ENCODE measurements at places on chromosomes 2 and 18.

- DNase-seq, result no peak
Observed at GRCh38 chr18:11047817-11048216, 101.6 kb downstream of the PIEZO2 start.

DNA sequence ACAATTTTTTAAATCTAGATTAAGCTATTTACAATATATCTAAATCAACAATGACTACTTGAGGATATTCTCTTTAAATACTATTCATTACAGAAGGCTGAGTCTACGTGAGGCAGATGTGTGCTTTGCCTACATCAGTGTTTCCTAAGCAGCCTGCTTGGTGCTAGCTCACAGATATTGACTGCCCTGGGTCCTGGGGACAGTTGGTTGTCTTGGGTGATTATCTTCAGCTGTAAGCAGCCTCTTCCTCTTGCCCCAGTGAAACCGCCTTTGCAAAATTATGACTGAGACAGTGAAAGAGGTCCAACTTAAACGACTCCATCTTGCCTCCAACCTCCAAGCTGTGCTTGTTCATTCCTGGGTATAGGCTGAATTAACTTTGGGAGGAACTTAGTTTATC is 39.6 kb upstream of the CCDC88A start:
- no peak for DNase-seq

- no peak for DNase-seq
Observed at GRCh38 chr2:81324046-81324445, 1019.5 kb upstream of the LRRTM1 start.

DNA sequence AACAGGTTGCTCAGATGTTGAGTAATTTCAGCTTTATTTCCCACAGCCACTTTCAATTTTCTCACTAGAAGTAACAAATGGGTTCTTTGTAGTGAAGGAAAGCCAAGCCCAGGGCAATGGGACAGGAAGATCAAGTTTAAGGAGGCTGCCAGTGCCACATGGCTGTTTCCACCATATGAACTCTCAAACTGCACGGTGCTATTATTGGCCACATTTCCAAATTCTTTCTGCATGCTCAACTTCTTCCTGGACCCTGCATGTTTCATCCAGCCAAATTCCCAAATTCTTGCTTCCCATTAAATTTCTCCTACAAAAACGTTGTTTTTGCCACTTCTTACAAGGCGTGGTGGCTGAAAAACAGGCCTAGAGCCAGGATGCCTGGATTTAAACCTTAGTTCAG is 193.3 kb upstream of the SPHKAP start:
- no peak for DNase-seq

DNA sequence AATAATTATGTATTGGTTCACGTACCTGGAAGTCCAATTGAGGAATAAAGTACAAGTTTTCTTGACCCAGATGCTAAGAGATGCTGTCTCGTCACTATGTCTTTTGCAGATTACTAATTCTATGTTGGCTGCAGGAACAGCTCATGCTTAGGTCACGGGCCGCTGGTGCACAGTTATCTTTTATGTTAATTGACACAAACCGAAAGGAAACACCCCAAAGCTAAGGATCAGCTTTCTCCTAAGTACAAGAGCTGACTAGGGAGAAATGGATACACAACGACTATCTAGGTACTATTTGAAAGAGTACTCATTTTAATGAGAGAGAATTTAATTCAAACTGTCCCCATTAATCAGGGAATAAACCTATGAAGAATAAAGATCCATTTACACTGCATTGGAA is 217.7 kb upstream of the SLC35G4 start:
- no peak for DNase-seq

- no peak for DNase-seq
Observed at GRCh38 chr2:134489732-134490384, 228.9 kb downstream of the TMEM163 start.

- DNase-seq, result no peak
Observed at GRCh38 chr18:212780-213179, 54.4 kb downstream of the USP14 start.

GRCh38 chr2:9990736-9991135 is 39.2 kb downstream of the GRHL1 start:
- DNase-seq, result no peak

GRCh38 chr2:176161825-176162626 is 4.9 kb downstream of the HOXD3 start:
- no peak for DNase-seq

GRCh38 chr18:34929336-34929780 is 111.9 kb upstream of the MAPRE2 start:
- no peak for DNase-seq

GRCh38 chr18:58101291-58101794 is 57.3 kb downstream of the NEDD4L start:
- peak; percentile 37 for DNase-seq

DNA sequence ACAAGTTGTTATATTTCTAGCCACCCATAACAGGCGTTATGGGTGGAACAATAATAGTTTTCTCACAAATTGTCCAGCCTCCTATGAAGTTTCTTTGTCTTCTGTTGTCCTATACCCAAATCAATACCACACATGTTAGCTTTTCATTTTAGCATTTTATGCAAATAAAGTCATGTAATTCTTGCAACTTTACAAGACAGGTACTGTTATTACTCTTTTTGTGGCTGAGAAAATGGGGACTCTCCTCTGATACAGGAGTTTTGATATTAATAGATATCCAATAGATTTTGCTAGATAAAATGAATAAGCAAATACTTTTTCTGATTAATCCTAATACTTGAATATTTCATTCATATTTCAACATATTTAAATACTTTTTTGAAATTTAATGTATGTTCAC is 151.0 kb downstream of the PMAIP1 start:
- DNase-seq, result no peak

- DNase-seq, result no peak
Observed at GRCh38 chr2:101307503-101307902, 998 bp downstream of the RNF149 start.

- DNase-seq, result no peak
Observed at GRCh38 chr2:6412533-6413091, 453.1 kb downstream of the CMPK2 start.

DNA sequence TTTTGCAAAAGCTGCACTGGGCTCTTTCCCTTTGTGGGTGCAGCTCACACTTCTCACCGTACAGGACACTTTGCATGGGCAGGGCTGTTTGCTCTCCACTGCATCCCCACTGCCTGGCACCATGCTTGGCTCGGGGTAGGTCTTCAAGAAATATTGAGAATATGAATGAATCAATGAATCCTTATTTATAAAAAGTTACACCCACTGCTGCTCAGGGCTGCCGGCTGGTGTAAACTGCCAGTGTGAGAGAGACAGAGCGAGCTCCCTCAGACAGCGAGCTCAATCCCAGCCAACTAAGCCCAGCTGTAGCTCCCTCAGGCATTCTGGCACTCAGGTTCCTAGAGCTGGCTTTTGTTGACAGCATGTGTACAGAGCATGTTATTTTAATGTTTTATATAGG is 3.4 kb downstream of the TMEM185B start:
- DNase-seq, result no peak

DNA sequence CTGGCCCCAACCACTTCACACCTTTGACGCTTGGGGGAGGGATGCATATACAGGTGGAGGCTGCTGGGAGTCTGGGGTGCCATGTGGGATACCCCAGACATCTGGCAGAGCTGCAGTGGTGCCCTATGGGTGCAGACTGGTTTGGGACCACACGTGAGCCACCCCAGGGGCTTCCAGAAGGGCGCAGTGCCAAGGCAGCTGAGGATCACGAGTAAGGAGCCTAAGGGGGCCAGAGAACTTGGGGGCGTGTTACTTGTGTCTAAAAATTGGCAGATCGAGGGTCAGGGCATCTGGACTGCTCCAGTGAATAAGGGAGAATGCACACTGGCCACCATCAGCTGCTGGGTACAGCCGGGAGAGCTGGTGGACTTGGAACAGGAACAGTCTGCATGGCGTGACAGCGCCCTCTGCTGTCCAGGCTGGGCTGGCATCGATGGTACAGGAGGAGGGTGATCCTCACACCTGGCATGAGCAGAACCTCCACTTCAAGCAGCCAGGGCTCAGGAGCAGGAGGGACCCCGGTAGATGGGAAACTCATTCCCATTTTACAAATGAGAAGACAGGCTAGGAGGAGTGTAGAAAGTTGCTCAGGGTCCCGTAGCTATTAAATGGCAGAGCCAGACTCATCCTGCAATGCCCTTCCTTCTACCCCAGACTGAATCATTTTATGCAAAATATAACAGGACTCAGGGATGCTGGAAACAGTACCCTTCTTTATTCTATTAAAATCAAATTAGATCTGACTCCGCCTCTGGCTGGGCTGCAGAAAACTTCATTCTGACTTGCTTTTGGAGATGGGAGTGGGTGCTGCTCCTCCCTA is 60.4 kb downstream of the ATOH8 start:
- peak; percentile 60 for DNase-seq

DNA sequence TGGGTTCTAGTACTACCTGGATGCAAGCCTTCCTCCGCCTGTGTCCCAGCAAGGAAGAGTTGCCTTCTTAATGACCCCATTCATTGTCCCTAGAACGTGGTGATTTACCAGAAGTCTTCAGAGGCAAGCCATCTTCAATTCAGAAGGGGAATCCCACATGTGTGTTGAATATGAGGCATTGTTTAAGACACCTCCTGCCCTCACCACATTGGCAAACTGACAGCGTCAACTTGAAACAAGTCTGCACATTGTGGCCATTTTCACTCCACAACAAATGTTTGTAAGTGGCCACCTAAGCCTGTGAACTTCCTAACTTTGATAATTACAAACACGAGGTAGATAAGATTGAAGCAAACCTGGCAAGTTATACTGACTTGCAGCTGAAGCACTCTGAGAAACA is 83.7 kb downstream of the TCF7L1 start:
- no peak for DNase-seq

DNA sequence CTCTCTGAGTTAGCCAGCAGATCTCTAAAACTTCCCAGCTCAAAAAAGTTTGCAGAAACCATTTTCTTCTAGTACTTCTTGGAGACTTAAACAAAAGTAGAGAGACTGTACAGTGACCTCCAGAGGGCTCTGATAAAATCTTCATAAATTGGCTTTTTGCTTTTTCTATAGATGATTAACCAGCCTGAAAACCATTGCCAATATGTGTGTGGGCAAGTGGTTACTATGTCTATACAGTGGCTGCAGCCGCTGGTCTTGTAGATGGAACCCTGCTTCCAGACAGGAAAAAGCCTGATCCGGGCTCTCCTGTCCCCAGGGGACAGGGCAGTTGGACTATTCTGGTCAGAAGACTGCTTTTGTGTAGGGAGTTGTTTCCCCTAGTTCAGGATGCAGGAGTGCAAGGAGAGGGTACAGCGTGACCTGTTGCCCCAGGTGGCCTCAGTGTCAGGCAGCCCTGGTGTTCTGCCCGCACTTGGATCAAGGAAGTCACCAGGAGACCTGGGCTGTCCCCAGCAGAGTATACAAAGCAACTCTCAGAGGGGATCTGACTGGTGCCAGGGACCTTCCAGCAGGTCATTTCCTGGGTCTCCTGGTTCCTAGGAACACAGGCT is 7.3 kb upstream of the PTPRM start:
- DNase-seq, result no peak

DNA sequence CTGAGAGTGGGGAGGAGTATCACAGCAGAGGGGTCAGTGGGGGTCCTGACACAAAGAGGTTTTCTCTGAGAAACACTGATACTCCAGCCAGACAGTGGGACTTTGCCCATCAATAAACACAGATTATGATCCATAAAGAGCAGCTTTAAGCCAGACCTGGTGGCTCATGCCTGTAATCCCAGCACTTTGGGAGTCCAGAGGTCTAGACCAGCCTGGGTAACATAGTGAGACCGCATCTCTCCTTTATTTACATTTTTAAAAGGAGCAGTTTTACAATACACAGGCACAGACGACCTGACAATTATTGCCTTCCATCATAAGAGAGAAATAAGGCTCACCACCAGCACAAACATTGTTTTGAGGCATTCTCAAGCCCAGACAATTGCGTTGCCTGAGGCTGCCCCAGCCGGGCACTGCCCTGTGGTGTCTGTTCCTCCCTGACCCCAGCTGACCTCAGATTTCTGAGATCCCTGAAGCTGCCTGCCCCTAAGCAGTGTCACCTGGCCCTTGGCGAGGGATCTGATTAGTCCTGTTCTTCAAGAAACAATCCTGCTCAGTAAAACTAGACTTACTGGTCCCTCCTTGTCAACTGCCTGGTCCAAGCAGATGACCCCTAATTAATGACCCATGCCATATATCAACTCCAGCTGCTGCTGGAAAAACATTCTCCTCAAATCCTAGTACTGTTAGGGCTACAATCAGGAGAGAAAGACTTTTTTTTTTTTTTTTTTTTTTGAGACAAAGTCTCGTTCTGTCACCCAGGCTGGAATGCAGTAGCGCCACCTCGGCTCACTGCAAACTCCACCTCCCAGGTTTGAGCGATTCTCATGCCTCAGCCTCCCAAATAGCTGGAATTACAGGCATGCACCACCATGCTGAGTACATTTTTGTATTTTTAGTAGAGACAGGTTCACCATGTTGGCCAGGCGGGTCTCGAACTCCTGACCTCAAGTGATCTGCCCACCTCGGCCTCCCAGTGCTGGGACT is 59.4 kb upstream of the SOS1 start:
- no peak for DNase-seq

GRCh38 chr2:144801766-144802165 is 281.8 kb upstream of the ZEB2 start:
- DNase-seq, result no peak

- DNase-seq, result no peak
Observed at GRCh38 chr2:68847751-68848150, 23.4 kb downstream of the BMP10 start.

GRCh38 chr2:198097630-198098029 is 293.2 kb downstream of the PLCL1 start:
- DNase-seq, result no peak

DNA sequence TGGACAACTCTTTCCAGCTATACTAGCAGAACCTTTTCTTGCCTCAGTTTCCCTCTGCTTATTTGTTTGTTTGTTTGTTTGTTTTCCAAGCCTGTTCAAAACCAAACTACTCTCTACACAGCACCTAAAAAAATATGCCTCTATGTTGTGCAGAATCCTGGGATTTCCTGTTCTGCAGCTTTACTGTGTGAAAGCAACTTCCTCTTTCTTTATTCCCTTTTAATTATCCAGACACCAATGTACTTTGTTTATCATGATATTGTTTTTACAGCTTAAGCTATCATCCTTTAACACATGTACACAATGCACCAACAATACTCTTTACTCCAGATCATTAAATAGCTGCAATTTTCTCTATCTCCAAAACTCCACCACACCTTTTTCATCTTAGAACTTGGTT is 259.5 kb downstream of the EPHA4 start:
- no peak for DNase-seq

Measured in substantia nigra (tissue), 51 donors.